ENCODE measurements at places on chromosomes 12 and 14.

- DNase-seq = no peak
Measured at GRCh38 chr12:48005001-48005749, 899 bp upstream of the COL2A1 start.

DNA sequence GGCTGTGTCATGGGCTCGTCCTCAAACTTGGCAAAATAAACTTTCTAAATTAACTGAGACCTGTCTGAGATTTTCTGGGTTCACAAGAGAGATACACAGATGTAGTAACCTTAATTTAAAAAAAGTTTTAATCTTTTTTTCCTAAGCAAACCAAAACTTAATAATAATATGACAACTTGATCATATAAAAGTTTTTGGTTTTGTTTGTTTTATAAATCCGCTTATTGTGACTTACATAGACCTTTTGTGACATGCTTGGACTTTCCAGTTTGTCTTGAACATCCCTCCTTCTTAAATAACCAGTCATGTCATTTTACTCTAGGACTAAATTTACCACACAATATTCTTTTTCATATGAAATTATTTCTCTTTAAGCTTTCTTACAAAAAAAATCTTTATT lies 8.5 kb downstream of the RDH12 start:
- no peak for DNase-seq

DNA sequence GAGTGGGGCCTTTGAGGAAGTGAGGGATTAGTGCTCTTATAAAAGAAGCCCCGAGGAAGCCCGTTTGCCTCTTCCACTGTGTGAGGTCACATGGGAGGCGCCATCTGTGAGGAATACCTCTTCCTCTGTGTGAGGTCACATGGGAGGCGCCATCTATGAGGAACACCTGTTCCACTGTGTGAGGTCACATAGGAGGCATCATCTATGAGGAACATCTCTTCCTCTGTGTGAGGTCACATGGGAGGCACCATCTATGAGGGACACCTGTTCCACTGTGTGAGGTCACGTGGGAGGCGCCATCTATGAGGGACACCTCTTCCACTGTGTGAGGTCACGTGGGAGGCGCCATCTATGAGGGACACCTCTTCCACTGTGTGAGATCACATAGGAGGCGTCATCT lies 69.7 kb downstream of the SLC24A4 start:
- no peak for DNase-seq

- no peak for DNase-seq
Measured at GRCh38 chr12:50746431-50746830, 17.5 kb upstream of the ATF1 start.

DNA sequence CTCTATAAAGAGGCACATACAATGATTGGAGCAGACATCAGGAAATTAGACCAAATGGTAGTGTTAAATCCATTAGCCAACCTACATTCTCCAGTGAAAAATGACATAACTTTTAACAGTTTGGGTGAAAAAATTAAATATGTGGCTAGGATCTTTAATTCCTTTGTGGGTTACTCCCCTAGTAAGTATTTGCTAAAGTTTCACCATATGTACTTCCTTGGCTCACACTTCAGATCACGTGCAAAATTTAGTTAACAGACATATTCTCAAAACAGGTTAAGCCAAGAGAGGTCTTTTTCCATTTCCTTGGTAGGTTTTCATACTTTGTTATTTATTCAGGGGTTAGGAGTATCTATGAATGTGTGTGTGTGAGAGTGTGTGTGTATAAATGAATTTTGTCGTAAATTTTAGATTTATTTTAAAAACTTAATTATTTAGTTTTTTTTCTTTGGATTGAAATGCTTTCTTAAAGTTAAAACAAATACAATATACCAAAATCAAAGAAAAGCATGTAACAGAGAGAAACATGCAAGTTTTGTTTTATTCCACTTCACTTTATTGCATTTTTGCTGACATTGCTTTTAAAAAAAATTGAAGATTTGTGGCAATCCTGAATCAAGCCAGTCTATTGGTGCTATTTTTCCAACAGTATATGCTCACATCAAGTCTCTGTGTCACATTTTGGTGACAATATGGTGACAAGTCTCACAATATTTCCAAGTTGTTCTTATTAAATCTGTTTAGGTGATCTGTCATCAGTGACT lies 258.7 kb downstream of the FLRT2 start:
- no peak for DNase-seq

DNA sequence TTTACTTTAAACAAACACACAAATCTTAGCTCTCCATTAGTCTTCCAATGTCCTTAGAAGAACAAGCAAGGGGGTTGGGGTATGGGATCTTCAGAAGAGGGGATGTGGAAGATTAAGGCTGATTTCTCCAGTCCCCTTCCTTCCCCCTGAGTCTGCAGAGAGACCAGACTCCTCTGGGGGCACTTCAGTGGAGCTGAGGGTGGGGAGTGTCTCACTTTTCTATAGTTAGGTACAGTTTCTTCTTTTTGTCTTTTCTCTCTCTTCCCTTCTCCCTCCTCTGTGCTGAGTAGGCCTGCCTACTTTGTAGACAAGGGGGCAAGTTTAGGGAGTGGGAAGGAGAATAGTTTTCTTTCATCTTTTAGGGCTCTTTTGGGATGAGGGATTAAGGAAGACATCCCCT lies 2.5 kb downstream of the HOXC4 start:
- no peak for DNase-seq

DNA sequence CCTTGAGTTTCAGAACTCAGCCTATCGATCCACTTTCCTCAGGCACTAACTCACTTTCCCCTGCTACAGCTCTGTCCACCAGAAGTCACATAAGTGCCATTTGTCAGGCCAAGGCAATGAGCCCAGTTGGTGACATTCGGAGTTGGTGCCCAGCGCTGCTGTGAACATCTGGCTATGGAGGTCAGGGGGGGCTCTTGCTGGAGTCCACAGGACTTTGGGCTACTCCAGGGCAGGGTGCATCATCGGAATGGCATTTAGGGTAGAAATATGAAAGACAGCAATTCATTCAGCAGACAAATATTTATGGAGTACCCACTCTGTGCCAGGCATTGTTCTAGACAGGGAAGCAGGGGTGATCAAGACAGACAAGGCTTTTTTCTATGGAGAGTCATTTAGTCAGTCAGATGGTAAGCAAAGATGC lies 1.5 kb upstream of the PPP1CC start:
- DNase-seq = no peak

DNA sequence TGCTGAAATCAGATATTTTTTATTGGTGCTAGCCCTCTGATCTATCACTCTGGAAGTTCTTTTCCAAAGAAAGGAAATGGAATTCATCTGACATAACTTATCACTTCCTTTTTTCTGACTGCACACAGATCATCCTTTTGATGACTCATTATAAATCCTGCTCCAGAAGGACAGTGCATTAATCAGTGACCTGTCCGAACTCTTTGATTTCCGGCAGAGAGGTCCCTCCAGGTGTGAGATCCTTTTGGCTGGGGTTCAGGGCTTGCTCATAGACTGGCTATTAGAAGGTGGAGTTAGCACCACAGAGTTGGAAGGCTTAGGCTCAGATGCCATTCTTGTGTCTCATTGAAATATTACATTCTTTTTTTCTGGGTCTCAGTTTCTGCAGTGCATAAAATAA lies 328.2 kb downstream of the ZFP36L1 start:
- DNase-seq = no peak

DNA sequence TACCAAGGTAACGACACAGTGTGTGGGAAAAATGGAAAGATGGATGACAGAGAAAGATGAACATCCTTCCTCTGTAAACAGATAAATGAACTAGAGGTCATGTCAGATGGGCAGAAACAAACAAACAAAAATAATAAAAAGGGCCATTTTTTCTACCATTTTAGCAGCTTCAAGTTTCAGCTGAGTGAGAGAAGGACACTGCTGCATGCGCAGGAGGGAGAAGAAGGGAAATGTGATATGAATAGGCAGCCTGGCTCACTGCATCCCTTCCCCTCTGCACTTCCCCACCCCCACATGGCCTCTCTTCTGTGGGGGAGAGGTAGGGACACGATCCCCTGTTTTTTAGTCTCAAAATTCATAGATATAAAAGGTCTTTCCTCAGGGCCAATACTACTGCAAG lies 492.0 kb downstream of the NELL2 start:
- no peak for DNase-seq

GRCh38 chr12:108516511-108517275 lies 1.6 kb downstream of the FICD start:
- no peak for DNase-seq

- DNase-seq = no peak
Measured at GRCh38 chr14:62739647-62740046, 305.6 kb downstream of the KCNH5 start.

- no peak for DNase-seq
Measured at GRCh38 chr12:82672811-82673495, 13.8 kb upstream of the TMTC2 start.

- no peak for DNase-seq
Measured at GRCh38 chr12:64194333-64195149, 27.6 kb downstream of the KICS2 start.

DNA sequence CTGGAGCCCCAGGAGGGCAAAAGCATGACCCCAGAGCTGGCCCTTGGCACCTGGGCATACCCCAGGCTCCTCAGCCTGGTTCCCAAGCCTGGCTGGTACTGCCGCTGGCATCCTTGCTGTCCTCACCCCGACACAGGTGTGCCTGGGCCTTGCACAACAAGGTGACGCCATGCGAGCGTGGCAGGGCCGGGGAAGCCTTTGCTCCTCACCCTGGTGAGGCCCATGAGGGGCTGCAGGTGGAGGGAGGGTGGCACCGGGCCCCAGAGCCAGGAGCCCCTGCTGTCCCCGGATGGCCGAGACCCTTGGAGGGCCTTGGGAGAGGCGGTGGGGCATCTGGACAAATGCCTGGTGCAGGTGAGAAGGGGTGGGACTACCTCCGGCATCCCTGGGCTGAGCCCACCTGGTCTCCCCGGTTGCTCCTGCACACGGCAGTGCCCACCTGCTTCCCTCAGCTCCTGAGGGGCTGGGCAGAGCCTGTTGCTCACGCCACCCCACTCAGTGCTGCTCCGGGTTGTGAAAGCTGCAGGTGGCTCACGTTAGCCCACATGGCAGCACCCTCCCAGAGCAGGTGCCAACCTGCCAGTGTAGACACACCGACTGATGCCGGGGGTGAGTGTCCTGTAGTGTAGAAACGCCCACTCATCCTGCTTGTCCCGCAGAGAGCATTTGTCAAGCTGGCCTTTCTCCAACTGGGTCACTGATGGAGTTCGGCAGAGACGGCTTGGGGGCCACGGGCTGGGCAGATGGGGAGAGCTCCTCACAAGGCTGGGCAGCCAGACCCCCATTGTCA lies 24.6 kb upstream of the KIF26A start:
- DNase-seq = no peak

- no peak for DNase-seq
Measured at GRCh38 chr12:95993907-95994306, 2.2 kb downstream of the HAL start.

- no peak for DNase-seq
Measured at GRCh38 chr12:3244219-3244750, 167.1 kb downstream of the TSPAN9 start.

- no peak for DNase-seq
Measured at GRCh38 chr14:69500736-69501135, 16.2 kb downstream of the PLEKHD1 start.

GRCh38 chr14:21385188-21385904 lies 1.5 kb upstream of the SUPT16H start:
- DNase-seq = no peak

DNA sequence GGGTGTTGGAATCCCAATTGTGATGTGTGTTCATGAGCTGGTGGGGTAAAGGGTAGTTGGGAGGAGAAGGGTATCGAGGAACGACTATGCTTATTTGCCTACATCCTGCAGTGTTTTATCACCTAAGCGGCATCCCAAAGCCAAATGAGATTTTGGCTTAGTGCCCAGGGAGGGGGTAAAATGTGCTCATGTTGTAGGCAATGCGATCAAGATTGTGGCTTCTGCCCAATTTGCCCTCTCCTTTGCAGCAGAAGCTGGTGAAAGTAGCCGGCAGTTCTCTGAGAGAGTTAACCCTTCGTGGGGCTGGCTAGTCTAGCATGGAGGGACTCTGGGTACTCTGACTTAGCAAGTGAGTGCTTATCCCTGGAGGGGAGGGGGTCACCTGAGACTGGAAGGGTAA lies 753 bp downstream of the RPH3A start:
- no peak for DNase-seq

All from CD4-positive, alpha-beta T cell treated with Interleukin-15 for 4 hours (primary cell).